D341Med (cell line): ENCODE measurements at places on chromosomes 12 and 14.

- DNase-seq = no peak
Measured at GRCh38 chr14:29205658-29206057, 439.1 kb downstream of the FOXG1 start.

GRCh38 chr12:3532931-3533702, 42.1 kb downstream of the PRMT8 start:
- no peak for DNase-seq

GRCh38 chr12:118979763-118980406, 1.5 kb upstream of the SRRM4 start:
- peak; percentile 88 for DNase-seq

DNA sequence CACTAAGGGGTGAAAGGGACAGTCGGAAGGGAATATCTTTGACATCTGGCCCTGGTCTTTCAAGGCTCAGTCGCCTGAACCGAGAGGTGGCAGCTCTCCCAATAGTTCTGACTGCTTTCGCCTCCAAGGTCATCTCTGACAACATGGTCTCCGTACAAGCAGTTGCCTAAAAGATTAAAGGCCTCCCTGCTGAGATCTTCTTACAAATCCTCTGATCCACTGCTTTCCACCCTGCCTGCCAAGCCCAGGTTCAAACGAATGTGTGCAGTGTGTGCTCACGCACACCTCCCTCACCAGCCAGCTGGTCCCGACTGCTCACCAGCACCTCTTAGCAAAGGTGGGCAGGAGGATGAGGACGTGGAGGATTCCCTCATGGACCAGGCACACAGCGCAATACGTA, 10.4 kb downstream of the B4GALNT3 start:
- peak; percentile 46 for DNase-seq

GRCh38 chr14:60350366-60350720, 101.3 kb downstream of the PPM1A start:
- no peak for DNase-seq
